ENCODE measurements at places on chromosomes 6 and 20.

DNA sequence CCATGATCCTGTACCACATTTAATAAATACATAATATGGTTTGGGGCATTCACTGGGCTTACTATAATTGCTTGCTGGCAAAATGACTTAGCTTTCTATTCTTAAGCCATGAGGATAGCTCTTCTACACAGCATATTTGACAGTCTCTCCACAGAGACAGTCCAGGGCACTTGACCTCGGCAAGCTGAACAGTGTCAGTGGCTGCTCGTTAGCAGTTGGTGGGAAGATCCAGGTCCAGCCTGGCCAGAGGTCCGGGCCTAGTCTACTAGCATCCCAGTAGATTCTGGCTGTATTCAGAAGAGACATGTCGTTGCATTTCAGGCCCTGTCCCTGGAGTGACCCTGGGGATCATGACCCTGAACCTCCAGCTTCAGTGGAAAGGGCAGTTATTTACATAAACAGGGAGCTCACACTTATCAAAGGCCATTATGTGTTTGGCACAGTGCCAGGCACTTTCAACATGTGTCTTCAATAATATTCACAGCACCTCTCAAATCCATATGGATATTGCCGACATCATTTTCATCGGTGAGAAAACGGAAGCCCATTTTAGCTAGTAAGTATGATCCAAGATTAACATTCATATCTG is 139.0 kb downstream of the IMPG1 start:
- DNase-seq, result no peak

DNA sequence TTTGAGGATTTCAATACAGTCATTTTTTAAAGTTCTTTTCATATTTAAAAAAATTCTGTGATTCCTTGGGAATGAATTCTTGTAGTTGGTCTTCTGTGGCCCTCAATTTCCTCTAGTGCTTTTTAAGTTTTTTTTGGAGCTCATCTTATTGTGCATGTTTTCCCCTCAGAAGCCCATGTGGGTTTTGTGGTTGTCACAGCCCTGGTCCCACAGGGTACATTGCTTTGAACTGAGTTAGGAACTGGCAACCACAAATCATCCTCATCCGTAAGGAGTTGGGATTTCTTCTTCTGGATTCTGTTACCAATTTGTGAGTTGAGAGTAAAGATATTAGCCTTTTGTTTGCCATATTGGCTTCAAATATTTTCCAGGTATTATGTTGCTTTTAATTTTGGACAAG is 89.9 kb downstream of the AKAP7 start:
- DNase-seq, result no peak

GRCh38 chr20:46139266-46139889 is 21.3 kb downstream of the CD40 start:
- DNase-seq, result peak; percentile 84

GRCh38 chr6:90413867-90414266 is 117.2 kb upstream of the BACH2 start:
- DNase-seq, result peak; percentile 88

DNA sequence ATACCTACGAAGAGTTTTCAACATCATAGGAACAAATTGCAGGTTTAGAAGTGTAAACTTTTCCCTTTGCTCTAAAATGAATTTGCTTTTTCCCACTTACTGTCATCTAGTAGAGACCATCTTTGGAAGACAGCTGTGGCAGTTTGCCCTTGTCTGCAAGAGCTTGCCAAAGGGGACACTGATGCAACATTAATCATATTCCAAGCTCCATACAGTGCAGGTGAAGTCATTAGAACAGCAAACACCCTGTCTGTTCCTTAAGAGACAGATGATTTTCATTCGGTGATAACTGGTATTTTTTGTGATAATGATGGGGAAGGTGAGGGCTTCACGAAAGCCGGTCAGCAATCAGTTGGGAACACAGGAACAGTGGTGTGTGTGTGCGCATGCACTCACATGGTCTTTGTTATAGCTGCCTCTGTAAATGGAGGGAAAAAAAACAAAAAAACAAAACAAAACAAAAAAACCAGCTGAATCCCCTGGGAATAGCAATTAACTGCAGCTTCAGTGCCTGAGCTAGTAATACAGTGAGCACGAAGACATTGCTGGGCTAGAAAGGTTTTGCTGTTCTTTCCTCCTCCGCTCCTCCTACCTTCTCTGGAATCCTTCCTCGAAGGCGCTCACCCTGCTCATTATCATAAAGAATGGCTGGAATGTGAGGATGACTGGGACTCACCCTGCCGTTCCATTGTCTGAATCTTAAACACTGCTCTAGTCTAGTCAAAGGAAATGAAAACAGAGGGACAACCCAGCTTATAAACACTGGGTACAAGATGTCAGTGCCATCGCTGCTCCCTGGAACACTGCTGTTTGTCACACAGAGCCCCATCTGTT is 35.2 kb upstream of the KIF13A start:
- DNase-seq, result no peak

GRCh38 chr20:23165307-23165750 is 79.2 kb upstream of the CD93 start:
- no peak for DNase-seq

DNA sequence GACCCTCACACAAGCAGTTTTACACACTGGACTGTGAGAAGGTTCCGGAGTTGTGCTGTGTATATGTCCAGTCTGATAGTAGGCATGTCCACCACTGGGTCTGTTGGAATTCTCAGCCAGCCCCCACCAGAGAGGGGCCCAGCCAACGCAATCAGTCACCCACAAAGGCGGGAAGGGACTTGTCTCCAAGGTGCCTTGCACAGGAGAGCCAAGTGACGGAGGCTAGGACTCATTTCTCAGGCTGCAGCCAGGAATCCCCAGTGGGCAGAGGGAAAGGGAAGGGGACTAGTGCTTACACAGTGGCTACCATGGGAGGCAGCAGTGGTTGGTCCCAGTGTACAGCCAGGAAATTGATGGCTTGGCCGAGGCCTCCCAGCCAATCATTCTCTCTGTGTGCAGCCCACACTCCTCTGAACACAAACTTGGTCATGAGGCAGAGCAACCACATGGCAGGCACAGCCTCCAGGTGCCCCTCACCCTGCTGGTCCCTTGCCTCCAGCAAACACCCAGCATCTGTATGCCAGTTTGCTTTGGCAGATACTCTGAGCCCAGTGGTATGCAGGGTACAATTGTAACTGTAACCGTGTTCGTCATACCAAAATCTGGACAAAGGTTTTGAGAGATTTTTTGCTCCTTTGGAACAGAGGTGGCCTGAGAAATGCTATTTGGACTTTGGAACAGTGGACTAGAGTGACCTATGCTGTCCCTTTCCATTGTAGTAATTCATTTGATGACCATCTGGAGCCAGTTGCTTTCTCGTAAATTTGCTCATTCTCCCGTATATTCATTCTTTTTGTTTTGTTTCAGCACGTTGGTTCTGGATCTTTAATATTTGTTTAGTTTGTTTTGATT is 72.9 kb upstream of the MYL9 start:
- no peak for DNase-seq

- no peak for DNase-seq
These were observed 138.0 kb downstream of the HFE start for GRCh38 chr6:26224940-26225847.

- DNase-seq, result peak; percentile 94
These were observed 299.7 kb downstream of the PLCB1 start for GRCh38 chr20:8431538-8432434.

DNA sequence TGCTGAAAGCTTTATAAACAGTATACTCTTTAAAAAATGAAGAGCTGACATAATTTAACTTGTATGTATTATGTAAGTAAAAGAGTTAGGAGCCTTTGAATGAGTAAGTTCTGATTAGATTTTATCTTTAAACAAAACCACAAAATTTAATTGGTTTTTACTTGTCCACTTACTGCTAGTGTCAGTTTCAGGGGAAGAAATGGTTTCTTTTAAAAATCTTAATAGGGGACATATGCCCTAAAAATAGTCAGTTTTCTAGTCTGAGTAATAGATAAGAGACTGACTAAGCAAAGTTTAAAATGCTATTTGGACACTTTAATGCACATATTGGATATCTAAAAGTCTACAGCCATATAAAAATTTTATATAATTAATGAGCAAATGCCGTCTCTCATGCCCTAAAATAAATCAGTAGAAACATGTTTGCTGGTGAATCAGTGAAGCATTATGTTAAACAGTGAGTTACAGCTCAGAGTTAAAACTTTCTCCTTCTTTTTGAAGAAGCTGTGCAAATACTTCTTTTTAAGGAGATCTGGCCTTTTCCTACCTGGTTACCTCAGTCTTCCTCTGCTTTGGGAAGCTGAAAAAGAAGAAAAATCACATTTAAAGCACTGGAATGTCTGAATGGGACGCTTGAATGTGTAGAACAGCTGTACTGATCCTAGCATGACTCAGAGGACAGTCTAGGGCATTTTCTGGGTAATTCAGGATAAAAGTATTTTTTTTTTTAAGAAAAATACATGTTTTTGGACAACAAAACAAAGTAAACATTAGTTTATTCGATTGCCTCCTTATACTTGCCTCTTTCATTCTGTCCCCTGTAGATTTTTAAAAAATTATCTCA is 55.3 kb downstream of the CDH26 start:
- no peak for DNase-seq

- no peak for DNase-seq
These were observed 79.4 kb upstream of the OGFRL1 start for GRCh38 chr6:71209206-71209605.

DNA sequence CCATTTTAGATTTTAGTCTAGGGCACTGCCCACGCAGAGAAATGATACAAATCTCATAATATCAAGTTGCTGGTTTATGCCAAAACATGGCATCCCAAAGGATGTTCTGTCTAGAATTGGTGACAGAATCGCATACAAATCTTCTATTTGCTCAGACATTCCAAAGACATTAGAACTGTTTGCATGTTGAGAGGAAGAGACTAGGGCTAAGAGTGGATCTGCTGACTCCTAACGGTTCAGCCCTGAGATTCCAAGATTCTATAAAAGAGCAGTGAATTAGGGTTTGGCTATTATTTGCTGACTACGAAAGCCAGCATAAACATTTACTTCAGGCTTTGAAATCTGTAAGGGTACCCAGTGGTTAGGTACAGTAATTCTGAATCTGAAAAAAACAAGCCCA is 3.6 kb downstream of the EPB41L2 start:
- DNase-seq, result no peak

Data from NCI-H1105 (cell line).